ENCODE measurements at places on chromosomes 7 and 10. TPM values are rescaled to one million over a fixed set of nuclear protein-coding genes. Genes with fewer than 3 reads are reported as not detected.

DNA sequence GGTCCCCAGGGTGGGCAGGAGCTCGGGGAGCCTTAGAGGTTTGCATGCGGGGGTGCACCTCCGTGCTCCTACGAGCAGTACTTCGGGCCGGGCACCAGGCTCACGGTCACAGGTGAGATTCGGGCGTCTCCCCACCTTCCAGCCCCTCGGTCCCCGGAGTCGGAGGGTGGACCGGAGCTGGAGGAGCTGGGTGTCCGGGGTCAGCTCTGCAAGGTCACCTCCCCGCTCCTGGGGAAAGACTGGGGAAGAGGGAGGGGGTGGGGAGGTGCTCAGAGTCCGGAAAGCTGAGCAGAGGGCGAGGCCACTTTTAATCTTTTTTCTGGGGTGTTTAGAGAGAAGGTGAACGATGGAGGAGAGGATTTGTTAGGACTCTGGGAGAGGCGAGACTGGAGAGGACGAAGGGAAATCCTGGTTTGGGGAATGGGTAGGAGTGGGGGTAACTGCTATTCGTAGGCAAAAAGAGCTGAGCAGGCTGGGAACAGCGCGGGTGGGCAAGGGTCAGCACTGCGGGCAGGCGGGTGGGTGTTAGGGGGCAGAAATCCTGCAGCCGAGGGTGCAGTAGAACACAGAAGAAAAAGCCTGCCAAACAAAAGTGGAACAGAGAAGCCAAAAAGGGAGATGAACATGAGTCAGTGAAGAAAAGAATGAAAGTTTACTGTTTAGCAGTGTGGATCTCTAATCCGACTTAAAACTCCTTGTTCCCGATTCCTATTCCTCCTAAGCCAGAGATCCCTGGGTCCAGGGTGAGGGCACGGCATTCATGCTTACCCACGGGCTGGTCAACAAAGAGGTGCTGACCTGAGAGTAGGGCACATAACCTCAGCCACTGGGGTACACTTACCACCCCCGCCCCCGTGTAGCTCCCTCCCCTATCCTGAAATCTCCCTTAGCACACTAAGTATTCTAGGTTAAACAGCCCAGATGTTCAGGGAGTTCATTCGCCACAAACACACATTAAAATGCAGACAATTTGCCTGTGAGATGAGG lies 26.9 kb downstream of the PRSS2 start:
- peak; percentile 83 for DNase-seq

GRCh38 chr7:23713285-23714149 lies 3.5 kb downstream of the STK31 start:
- no peak for DNase-seq

DNA sequence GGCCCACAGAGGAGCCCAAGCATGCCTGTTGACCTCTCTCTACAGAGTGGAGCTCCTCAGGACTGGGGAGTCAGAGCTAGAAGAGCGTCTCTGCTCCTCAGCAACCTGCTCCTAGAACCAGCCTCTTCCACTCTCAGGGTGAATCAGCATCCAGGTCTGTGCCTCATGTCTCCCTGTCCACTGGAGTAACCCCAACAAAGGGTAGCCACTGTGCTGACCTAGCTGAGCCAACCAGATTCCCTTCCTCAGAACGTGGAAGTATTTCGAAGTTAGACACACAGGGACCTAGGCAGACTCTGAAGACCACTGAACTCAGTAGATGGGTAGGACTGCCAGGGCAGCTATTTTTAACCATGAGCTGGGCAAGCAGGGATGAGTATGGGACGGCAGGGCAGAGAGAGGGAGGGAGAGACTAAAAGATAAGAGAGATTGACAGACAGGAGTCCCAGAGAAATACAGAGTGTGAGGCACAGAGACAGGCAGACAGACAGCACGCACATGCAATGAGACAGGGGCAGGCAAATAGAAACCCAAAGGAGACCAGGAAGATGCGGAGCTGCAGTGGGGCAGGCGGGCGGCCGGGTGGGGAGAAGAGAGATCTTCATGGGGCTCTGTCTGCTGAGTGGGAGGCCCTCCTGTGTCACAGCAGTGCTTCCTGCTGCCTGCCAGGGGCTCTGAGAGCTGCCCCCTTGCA lies 56.7 kb downstream of the OSBPL3 start:
- DNase-seq, result no peak

DNA sequence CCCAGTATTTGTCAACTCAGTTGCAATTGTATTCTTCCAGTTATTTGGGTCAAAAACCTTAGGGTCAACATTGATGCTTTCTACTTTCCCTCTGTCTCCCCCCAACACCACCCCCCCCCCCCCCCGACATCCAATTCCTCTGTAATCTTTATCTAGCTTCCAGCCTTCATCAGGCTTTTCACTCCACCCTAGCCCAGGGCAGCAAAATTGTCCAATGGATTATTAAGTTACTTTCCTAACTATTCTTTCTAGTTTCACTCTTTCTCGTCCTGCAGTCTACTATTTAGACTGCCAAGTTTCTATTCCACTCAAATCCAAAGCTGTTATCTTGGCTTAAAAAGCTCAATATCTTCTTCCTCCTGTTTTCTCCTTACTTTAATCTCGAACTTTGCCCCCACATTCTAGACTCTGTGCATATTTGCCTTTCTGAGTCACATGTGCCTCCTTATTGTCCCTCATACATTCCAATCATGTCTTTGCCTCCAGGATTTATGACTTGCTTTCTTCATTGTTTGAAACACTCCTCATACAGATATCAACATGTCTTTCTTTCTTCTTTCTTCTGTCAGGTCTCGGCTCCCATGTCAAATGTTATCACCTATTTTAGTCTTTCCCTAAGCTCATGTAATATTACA lies 196.6 kb upstream of the TMEM196 start:
- no peak for DNase-seq

DNA sequence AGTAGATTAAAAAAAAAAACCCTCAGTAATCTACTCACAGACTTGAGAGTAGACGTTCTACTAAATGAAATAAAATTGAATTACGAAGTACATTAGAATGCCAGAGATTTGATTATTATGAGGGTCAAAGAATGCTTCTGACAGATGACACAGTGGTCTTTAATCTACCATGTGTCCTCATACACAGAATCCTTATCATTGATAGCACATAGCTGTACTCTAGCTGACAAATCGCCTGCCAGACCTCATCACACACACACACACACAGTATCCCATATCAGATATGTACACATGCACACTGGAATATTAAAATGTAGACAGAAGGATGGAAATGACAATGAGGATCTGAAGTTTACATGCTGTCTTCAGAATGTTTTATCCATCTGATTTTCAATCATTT lies 104.6 kb downstream of the SORCS1 start:
- DNase-seq, result no peak

GRCh38 chr7:116273918-116274301 lies 63.6 kb downstream of the TES start:
- DNase-seq, result no peak

DNA sequence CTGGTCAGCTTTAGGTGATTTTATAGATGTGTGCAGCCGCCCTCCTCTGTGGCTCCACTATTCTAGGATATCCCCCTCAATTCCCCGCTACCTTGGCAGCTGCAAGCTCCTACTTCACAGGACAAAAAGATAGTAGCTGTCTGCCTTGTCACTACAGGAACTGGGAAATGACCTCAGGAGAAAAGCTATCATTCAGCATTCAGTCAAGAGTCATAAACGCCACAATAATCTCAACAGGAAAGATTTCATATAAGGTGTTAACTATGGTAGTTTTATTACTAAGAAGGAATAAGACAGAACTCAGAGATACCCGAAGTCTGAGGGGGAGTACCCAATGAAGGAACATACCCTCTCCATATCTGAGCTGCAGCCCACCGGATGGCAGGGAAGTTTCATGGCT lies 63.9 kb downstream of the CRPPA start:
- no peak for DNase-seq

DNA sequence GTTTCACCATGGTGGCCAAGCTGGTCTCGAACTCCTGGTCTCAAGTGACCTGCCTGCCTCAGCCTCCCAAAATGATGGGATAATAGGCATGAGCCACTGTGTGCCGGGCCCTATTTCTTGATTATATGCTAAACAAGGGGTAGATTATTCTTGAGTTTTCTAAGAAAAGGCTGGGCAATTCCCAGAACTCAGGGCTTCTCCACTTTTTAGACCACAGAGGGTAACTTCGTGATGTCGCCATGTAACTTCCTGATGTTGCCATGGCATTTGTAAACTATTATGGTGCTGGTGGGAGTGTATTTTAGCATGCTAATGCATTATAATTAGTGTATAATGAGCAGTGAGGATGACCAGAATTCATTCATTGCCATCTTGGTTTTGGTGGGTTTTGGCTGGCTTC lies 35.8 kb downstream of the OTUD1 start:
- no peak for DNase-seq

DNA sequence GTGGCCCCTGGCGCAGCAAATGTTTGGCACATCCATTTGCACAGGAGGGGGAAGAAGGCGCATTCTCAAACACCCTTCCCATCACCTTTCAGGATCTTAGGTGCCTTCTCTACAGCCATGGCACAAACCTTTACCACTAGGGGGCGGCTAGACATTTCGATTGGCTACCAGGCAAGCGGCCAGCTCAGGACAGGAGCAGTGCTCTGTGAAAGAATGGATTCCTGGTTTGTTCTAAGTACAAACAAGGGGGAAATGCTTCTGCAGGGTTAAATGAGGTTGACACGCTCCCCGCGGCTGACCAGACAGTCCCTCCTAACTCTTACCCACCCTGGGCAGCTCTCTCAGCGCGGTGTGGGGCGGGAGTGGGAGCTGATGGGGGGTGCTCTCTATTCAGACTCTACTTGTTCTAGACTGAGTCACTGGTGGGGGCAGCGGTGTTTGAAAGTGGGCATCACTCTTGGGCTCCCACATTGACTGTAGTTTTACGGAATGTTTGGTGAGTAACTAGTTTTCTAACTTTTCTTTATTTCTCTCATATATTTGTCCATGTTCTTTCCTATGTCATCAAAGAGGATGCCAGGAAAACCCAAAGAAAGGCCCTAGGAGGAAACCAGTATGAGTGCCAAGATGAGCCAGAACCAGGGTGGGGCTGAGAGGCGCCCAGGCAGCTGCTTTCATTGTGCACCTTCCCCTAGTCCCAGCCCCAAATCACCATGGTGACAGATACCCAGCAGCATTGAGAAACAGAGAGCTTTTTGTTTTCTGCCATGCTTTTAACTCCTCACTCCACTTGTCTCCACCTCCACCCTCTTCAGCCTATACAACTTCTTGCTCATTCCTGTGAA lies 61.4 kb upstream of the GPR158 start:
- peak; percentile 91 for DNase-seq

- peak; percentile 93 for DNase-seq
Observed at GRCh38 chr10:86755740-86756510, 494 bp upstream of the BMPR1A start.

DNA sequence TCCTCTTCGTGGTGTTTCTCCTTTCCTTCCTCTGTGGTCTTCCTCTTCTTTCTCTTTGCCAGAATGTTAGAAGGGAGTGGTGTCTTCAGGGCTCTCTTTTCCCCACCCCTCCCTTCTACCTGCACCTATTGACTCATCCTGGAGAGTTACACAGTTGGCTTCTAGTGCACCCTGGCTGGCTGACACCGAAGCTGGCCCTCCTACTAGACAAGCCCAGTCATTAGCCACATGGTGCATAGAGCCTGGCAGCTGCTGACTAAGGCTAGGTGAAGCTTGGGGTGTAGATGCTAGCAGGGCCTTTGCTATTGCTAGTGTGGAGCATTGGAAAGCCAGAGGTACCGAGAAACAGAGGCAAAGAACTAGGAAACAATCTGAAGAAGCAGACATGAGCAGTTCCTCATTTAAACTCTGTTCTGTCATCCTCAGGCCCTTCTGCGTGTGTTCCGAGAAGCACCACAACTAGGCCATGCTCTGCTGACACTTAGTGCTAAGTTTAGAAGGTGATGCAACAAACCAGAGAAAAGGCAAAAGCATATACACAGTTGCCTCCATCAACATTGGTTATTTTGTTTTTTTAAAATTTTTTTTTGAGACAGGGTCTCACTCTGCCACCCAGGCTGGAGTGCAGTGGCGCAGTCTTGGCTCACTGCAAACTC lies 213.9 kb downstream of the BAMBI start:
- no peak for DNase-seq

- DNase-seq, result no peak
Observed at GRCh38 chr7:55970978-55971377, 6.6 kb downstream of the NIPSNAP2 start.

DNA sequence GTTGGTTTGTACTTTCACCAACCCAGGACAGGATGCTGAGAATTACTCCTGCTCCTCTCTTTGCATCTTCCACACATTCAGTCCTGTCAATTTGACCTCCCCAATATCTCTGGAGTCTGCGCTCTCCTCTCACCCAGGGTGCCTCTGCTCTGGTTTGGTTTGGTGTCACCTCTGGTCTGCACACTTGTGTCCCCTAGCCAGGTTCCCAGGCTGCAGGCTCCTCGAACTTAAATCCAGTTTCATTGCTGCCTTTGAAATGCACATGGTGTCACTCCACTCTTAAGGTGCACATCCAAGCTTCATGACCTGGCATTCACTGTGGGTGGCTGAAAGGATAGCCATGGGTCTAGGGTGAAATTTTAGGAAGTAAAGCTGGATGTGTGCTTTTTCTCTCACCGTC lies 271.6 kb downstream of the RPS24 start:
- peak; percentile 91 for DNase-seq

DNA sequence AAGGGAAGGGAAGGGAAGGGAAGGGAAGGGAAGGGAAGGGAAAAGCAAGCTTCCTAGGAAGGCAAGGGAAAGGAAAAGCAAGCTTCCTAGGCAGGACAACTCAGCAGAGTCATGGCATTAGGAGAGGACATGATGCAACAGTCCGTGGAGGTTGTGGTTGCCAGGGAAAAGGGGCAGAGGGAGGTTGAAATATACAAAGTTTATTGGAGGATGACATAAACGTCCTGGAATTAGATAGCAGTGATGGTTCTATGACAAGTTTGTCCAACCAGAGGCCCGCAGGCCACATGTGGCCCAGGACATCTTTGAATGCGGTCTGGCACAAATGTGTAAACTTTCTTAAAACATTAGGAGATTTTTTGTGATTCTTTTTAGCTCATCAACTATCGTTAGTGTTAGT lies 59.8 kb upstream of the OPN4 start:
- DNase-seq, result no peak

DNA sequence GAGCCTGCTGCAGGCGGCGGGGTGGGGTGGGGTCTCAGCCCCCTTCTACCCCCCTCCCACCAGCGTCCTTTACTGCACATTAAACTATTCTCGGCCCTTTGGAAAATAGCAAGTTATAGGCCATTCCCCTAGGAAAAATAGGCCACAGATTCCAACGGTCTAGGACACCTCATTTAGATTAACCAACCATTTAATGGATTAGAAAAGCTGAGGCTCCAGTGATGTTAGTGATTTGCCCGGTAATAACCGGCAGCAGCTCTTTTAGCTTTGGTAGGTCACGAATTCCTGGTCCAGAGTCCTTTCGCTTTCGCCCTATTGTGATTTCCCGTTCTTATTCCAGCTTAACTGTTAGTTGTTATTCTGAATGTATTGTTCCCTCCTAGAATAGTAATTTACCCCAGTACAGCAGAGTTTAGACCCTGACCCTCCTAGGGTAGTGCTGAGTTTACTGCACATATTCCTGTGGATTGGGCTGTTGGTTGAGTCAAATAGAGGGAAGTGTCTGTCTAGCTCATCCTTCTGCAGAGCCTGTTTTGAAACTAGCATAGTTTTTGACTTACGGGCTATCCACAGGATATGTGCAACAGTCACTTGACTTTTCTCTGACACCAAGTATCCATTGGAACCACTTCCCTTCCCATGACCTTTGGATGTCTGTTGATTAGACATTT lies 754 bp downstream of the GSTO1 start:
- DNase-seq, result no peak

- no peak for DNase-seq
Observed at GRCh38 chr10:114052255-114052654, 8.6 kb downstream of the ADRB1 start.

The ITGA8 gene
- 53.3 TPM for total RNA-seq

The CRHR2 gene
- total RNA-seq, result 0.29 TPM

The MBL2 gene
- total RNA-seq, result 0.06 TPM

The HTR7 gene
- total RNA-seq, result 0.39 TPM

The PRSS37 gene
- total RNA-seq, result not detected

The TFPI2 gene
- total RNA-seq, result not detected

The MYOZ1 gene
- total RNA-seq, result 0.17 TPM

The SYCE1 gene
- total RNA-seq, result 10.0 TPM
